Stimulated activated CD4-positive, alpha-beta T cell treated with anti-CD3 and anti-CD28 coated beads, TNF-alpha, amount 100 ng/mL, for 1 hour (primary cell): ENCODE measurements at places on chromosomes 12 and 14.
A peak's percentile ranks its signal among the peaks of the same experiment; 100 is the strongest.

DNA sequence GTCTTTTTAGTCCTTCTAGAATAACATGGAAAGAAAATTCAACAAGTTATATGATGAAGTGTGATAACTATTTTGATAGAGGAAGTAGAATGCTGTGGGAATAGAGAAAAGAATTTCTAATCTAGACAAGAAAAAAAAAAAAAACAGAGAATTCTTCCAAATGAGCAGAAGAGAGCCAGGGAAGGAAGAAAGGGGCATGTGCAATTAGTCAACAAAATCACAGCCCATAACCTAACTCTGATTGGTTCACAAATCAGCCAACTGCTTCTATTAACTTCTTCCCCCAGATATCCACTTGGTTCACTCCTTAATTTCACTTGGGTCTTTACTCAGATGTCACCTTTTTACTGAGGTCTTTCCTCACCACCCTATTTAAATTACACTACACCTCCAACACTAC is 69.5 kb downstream of the BTG1 start:
- no peak for DNase-seq

- DNase-seq = no peak
Measured at GRCh38 chr14:104931771-104932675, 7.3 kb downstream of the PLD4 start.

DNA sequence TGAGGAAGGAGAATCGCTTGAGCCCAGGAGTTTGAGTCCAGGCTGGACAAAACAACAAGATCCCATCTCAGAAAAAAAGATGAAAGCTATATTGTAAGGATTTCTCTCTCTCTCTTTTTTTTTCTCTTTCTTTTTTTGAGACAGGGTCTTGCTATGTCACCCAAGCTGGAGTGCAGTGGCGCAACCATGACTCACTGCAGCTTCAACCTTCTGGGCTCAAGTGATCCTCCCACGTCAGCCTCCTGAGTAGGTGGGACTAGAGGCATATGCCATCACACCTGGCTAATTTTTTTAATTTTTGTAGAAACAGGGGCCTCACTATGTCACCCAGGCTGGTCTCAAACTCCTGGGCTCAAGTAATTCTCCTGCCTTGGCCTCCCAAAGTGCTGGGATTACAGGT is 5.8 kb upstream of the MRPL42 start:
- no peak for DNase-seq

DNA sequence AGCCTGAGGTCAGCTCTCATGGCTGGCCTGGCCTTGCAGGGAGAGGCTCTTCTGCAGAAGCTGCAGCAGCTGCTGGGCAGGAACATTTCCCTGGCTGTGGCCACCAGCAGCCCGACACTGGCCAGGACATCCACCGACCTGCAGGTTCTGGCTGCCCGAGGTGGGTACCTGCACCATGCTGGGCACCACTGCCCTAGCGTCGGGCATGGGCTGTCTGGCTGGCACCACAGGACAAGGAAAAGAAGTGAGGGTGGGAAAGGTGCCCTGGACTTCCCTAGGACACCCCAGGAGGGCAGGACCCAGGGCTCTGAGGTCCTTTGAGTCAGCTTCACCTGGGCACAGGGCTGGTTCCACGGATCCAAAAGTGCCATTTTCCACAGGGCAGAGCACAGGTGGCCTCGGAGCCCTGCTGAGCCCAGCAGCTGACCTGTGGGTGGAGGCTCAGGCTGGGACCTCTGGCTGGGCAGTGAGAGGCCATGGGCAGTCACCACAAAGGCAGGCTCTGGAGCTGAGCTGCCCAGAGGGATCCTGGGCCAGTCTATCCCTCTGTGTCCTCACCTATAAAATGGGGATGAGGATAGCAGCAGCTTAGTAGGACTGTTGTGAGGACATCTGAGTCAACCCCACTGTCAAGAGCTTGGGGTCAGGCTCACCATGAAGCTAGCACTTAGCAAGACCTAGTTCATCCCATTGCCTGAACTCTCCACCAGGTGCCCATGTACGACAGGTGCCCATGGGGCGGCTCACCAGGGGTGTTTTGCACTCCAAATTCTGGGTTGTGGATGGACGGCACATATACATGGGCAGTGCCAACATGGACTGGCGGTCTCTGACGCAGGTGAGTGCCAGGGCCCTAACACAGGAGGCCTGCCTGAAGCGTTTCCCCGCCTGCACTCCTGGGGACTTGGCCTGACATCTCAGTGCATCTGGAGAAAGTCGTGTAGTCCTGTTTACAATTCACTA is 4.9 kb downstream of the PLD4 start:
- no peak for DNase-seq

DNA sequence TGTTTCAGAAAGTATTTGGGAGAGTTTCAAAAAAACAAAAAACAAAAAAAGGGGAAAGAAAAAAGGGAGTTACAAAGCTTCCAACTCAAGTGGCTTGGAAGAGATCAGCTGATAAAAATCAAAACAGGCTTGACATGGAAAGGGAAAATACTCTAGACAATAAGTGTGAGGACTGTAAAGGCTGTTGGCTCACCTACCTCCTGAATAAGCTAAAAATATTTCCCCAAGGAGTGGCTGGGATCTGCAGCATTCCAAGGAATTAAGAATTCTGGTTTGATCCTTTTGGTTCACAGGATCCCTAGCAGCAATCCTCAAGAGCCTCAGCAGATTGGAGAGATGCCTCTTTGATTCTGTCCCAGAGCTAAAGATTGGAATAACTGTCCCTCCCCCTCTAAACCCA is 11.2 kb upstream of the AJUBA start:
- no peak for DNase-seq

- no peak for DNase-seq
Measured at GRCh38 chr12:70706611-70707010, 69.4 kb upstream of the PTPRB start.

DNA sequence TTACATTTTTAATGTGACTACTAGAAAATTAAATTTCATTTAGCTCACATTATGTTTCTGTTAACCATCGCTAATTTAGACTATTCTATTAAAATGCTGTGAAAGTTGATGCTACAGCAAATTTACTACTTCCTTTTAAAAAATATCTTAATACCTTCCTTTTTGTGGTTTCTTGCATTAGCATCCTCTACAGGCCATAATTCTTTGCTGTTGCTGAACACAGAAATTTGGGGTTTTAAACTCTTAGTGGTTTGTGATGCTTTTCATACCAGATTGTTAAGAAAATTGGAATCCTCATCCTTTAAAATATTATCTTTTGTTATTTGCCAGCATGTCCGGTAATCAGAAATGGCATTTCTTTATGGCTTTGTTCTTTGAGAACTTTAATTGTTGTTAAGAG is 18.1 kb downstream of the WNK1 start:
- no peak for DNase-seq

GRCh38 chr14:67584978-67585377 is 15.1 kb downstream of the PIGH start:
- no peak for DNase-seq

- no peak for DNase-seq
Measured at GRCh38 chr12:84336231-84336630, 576.4 kb downstream of the SLC6A15 start.

- no peak for DNase-seq
Measured at GRCh38 chr12:69019082-69019481, 86.1 kb upstream of the CPM start.

DNA sequence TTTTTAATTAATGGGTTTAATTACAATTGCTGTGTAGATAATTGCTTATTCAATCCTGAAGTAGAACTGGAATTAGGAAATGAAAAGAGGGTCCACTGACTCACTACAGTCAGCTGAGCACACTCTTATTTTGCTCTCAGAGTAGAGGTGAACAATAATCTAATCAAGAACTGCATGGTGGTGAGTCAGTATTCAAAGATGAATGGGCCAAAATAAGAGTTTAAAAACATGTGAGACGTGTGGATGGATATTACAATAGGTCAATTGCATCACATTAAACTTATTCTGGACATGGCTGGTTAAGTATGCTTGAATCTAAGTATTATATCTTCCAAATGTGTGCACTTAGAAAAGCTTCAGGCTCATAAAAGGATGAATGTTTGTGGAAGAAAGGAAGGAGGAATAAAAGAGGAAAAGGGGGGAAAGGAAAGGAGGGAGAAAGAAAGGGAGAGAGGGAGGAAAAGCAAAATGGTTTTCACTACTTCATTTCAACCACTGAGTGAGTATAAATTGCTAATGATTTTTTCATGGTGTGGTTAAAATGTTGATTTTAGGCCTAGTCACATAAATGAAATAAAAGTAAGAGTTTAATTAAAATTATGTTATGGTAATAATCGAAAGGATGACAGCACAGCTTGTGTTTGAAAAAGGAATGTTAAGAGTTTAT is 27.0 kb upstream of the EEA1 start:
- DNase-seq = no peak

DNA sequence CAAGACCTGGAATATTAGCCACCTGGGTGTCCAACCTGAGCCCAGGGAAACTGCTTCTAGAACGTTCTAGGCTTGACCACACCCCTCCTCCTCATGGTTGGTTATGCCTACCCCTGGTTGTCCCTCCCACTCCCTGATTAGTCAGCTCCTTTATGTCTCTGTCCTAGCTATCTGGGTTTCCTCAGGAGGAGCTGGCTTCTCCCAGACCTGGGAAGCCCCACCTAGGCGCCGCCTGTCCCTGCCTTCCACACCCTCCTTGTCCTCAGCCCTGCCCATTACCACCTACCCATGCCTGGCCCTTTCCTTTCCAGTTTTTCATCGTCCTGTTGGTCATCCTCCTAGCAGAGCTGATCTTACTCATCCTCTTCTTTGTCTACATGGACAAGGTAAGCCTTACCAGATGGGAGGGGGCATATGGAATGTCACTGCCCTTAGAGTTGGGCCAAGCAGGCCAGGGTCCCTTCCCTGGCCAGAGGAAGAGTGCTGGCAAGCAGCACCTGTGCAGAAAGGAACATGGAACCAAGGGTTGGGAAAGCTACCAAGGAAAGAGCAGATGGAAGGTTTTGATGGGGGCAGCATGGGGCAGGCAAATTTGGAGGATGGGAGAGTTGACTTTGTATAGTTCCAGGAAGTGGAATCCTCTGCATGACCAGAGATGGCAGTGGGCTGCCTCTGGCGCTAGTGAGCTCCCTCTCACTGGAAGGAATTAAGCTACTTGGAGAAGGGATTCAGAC is 201.7 kb downstream of the TSPAN9 start:
- no peak for DNase-seq

DNA sequence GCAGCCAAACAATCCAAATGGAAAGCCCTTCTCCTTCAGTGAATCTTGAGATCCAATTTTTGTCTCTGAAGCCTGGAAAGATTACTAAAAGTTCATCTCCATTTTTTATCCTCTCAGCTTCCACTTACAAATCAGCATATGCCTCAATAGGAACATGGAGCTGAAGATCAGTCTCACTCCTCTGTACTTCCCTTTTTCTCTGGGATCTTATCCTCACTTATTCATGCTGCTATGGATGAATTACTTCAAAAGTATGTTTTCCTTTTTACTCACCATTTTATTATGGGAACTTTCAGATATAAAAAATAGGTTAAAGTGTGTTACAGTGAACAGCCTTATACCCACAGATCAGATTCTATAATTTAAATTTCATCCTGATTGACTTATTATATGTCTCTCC is 14.4 kb upstream of the NTF3 start:
- DNase-seq = no peak

GRCh38 chr12:65122703-65123102 is 1.6 kb upstream of the WIF1 start:
- DNase-seq = no peak

GRCh38 chr12:76623931-76624330 is 64.4 kb upstream of the OSBPL8 start:
- DNase-seq = no peak

DNA sequence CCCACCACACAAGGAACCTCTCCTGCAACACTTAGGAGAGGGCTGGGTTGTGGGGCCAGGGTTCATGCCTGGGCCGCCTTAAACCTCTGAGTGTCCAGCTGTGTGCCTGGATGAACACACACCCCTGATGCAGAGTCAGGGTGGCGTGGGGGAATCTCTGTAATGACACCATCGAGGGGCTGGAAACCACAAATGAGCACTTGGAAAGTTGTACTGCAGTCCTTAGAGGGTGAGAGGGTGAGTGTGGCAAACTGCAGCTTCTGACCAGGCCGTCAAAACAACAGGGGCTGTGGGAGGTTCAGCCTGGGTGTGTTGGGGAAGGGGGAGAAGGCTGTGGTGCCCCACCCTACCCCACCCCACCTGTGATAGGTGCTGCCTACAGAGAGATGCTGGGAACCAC is 12.4 kb upstream of the KRT5 start:
- no peak for DNase-seq

DNA sequence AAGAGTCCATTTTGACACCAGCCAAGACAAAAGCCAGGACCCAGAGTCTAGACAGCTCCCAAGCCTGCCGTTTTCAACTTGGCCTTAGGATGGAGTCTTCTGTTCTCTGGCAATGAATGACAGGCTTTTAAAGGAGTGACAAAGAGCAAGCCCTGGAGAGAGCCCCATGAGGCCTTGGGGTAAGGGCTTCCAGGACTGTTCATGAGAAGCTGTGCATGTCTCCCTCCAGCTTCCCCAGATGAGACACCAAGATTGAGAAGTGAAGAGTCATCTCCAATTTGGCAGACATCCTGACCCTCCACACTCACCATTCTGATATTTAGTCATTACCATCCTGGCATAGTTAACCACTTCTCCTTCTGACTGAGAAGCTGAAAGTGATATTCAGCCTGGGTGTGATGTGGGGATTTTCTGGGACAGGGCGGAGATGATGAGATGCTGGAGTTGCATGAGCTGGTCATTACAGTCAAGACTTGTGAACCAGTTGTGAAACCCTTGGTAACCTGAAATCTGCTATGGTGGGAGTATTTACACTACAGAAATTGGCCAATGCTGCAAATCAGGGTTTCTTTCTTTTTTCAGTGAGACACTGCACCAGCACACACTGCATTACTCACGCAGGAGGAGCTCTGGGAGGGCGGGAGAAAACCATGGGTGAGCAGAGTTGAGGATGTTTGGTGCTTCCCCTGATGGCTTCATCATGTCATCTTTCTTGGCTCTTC is 77.8 kb downstream of the VCPKMT start:
- DNase-seq = peak; percentile 33

GRCh38 chr12:34345801-34346200 is 323.5 kb downstream of the ALG10 start:
- no peak for DNase-seq

DNA sequence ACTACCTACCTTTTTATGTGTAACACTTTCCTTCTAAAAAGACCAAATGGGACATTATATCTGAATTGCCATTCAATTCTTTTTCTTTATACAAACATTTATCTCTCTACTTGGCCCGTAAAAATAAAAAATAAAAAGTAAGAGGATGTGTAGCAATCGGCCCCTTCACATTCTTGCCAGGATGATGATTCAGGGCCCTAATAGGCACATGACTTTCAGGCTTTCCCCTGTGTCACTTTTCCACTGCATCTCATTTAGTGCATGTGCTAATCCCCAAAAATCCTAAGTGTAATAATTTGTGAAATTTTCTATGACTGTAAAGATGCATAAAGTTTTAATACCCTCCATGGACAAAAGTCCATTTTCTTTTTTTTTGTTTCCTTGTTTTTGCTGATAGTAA is 23.0 kb upstream of the ATP2B1 start:
- no peak for DNase-seq

DNA sequence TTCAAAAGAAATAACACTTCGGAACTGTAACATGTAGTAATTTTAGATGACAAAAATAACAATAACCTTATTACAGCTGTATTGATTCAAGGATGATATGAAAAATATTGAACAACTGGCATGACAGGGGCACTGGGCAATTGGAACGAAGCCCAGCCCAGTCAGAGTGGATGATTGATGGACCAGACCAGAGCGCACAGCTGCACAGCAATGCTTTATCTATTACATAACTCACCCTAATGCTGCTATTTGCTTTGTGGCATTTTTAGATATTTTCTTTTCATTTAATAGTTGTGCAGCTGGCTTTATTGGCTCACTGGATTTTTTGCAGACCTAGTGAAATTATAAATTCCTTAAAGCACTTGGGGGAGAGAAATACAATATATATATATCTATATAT is 26.9 kb upstream of the FERMT2 start:
- DNase-seq = no peak

GRCh38 chr12:24255920-24256665 is 306.6 kb upstream of the SOX5 start:
- no peak for DNase-seq
